ENCODE measurements at places on chromosomes 13 and 19. TPM values are rescaled to one million over a fixed set of nuclear protein-coding genes. Genes with fewer than 3 reads are reported as not detected.

The CAPN12 gene
- 9.2 TPM for total RNA-seq

GRCh38 chr13:107258599-107259187 lies 690.8 kb upstream of the ARGLU1 start:
- H3K27me3 ChIP-seq = no peaks in the 10 kb centered on the region
- H3K27ac ChIP-seq = no peak overlapping the region
- no peak for DNase-seq
- no peaks in the 10 kb centered on the region for H3K4me1 ChIP-seq
- H3K36me3 ChIP-seq = no peaks in the 10 kb centered on the region

GRCh38 chr19:34667349-34668076 lies 9.4 kb downstream of the SCGB2B2 start:
- peak overlapping the region; percentile 86 for H3K27ac ChIP-seq
- no peaks in the 10 kb centered on the region for H3K27me3 ChIP-seq
- no peaks in the 10 kb centered on the region for H3K36me3 ChIP-seq
- H3K4me3 ChIP-seq = peak overlapping the region; percentile 15
- DNase-seq = no peak
- H3K4me1 ChIP-seq = no peaks in the 10 kb centered on the region

The NOVA2 gene
- 0.59 TPM for total RNA-seq

The LILRB2 gene
- 0.98 TPM for total RNA-seq

- no peaks in the 10 kb centered on the region for H3K36me3 ChIP-seq
- DNase-seq = peak; percentile 41
- peak within 1 kb of the TSS; percentile 88 for H3K27ac ChIP-seq
- H3K4me1 ChIP-seq = peaks cover 17% of the 10 kb centered on the region
- H3K4me3 ChIP-seq = peak within 1 kb of the TSS; percentile 99
- no peaks in the 10 kb centered on the region for H3K27me3 ChIP-seq
Measured at GRCh38 chr19:45250832-45251451, at the start of gene MARK4. Gene MARK4 (plus strand): TSS chr19:45251271. CDS start chr19:45251589, 318 bp downstream.

DNA sequence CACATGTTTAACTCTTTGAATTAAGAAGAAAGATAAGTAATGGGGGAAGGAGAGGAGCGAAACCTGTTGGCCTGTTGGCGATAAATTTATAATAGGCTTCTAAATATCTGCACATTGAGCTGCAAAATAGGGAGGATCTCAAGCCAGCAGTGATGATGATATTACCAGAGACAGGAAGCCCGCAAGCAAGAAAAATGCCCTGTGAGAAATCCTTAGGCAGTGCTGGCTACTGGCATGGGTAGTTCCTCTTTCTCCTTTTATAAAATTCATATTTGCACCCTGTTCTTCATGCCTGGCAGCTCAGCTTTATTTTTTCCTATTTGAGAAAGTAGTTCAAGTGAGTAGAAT lies 858 bp upstream of the USP12 start:
- H3K4me3 ChIP-seq = peak overlapping the region; percentile 80
- H3K27me3 ChIP-seq = no peaks in the 10 kb centered on the region
- peak overlapping the region; percentile 94 for H3K27ac ChIP-seq
- H3K4me1 ChIP-seq = peaks cover 14% of the 10 kb centered on the region
- no peak for DNase-seq

DNA sequence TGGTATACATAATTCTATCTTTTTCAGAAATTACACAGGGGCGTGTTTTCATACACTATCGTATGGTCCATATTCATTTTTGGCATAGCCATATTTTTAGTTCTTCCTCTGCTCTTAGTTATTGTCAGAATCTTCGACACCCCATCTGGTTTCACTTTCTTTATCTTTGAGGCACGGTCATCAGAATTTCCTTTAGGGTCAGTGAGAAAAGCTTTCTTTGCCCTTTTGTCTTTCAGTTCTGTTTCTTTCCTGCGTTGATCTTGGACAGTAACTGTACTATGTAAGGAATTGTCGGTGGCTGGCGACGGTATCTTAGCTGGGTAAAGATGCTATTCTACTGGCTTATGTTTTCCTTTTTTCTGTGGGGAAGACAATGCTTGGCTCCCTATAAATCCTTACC lies 10.6 kb upstream of the KIR2DL4 start:
- H3K4me1 ChIP-seq = no peaks in the 10 kb centered on the region
- peak overlapping the region; percentile 24 for H3K4me3 ChIP-seq
- peaks cover 14% of the 10 kb centered on the region for H3K27me3 ChIP-seq
- no peaks in the 10 kb centered on the region for H3K36me3 ChIP-seq
- no peak for DNase-seq
- no peak overlapping the region for H3K27ac ChIP-seq

- DNase-seq = no peak
- peaks cover 3% of the 10 kb centered on the region for H3K4me1 ChIP-seq
- no peaks in the 10 kb centered on the region for H3K36me3 ChIP-seq
- peak overlapping the region; percentile 60 for H3K27ac ChIP-seq
- no peaks in the 10 kb centered on the region for H3K27me3 ChIP-seq
Measured at GRCh38 chr13:48123812-48124211, 28.9 kb upstream of the MED4 start.

The KLHL26 gene
- 14.7 TPM for total RNA-seq
